ENCODE measurements at places on chromosomes 6 and 20.

DNA sequence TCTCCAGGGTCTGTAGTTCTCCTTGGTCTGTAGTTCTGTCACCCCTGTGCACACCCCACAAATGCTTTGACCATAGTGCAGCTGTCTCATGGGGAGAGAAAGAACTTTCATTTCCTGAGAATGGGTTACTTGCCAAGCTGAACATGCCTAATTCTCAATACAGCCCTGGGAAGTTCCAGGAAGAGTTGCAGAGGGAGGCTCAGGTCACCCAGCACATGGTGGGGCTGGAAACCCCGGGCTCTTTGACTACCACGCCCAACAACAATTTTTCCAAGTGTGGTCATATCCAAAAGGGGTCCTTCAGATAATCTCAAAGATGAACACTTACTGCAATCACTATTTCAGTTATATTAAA, 2.2 kb upstream of the PTPRA start:
- no peak for DNase-seq

DNA sequence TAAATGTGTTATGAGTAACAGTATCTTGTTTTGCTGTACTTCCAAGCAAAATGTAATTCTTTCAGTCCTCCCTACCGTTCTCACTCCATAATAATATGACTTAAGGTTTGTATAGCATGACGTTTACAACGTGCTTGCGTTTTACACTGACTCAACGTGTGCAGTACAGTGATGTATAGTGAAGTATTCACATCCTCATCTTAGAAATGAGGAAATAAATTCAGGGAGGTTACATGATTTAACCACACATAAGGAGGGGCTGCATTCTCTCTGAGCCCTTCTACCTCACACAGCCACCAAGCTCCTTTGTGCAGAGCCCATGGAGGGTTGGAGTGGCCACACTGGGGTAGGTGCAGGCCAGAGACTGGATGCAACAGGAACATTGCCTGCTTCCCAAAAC, 164.5 kb downstream of the MTHFD1L start:
- no peak for DNase-seq

- peak; percentile 68 for DNase-seq
Measured at GRCh38 chr6:112429226-112429625, 82.1 kb downstream of the RFPL4B start.

GRCh38 chr6:97275804-97276203, 7.2 kb downstream of the MMS22L start:
- no peak for DNase-seq

GRCh38 chr6:91982559-91982958, 1395.7 kb upstream of the MAP3K7 start:
- DNase-seq = no peak

DNA sequence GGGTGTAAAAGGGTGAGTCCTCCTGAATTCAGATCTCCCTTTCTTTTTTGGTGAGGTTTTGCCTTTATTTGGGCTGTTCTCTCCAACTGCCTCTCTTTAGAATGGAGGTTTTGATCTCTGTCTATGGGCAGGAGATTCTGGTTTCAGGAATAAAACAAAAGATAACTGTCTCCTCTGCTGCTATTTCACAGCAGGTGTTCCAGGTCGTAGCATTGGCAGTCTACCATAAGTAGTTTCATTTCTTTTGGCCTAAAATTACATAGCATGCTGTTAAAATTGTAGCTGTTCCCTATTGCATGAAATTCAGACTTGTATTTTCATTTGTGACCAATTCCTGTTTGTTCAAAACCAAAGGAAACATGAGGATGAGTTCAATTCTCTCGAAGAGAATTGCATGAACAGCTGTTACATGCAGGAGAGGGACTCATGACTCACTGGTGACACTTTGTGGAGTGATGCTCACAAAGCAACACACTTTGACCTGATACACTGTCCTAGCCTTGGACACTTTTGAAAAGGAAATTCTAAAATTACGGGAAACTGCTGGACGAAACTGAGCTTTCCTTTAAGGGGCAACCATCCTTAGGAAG, 76.8 kb upstream of the SIRPG start:
- DNase-seq = no peak

DNA sequence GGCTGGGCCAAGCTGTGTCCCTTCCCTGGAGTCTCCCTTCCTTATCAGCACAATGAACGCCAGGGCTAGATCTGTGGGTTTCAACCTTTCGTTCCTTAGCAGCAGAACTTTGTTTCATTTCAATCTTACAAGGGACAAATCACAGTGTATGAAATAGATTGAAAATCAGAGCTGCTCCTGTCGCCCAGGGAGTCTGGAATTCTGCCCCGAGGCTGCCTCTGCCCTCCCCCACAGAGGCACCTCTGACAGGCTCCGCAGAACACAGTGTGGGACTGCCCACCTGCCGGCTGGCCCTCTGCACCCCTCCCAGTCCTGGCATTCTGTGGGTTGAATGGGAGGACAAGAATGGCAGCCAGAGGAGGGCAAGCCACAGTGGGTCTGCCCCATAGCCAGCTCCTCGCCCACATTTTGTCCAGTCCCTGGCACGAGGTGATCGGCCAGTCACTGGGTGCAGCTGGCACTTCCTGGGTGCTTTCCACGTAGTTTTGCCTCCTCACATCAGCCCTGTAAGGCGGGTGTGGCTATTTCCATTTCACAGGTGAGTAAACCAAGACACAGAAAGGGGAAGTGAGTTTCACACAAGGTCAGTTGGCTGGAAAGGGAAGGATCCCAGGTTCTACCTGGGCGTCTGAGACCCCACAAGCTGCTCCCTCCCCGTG, 26.1 kb downstream of the MANBAL start:
- DNase-seq = no peak

DNA sequence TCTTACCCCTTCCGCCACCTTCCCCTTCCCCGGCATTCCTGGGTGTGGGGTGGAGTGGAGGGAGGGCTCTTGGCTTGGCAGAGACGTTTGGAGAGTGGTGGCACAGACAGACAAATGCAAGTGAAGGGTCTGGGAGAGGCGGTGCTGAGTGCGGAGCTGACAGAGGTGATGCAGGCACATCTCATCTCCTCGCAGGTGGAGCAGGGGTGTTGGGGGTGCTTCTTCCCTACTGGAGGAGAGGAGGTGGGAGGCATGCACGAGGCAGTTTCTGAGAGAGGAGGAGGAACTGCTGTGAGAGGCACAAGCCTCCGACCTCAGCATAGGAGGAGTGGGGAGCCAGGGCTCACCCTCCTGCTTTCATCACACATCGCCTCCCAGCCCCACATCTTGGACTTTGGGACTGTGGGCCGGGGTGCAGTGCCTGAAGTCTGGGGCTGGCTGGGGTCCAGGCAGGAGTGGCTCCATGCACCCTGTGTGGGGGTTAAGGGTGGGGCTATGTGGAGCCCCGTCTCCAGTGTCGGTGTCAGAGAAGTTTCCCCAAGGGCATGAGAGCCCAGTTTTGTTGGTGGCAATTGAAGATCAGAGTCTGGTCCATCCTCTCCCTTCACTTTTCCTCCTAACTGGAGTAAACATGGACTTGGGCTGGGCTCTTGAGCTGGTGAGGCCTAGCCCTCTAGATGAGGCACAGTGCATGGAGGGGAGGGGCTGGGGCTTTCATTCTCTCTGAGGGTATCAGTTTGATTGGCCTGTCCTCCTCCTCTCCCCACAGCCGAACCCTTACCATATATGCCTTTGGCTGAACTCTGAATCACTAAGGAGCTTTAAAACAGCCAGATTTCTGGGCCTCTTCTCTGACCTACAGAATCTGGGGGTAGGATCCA, 20.2 kb upstream of the SLC22A7 start:
- no peak for DNase-seq

DNA sequence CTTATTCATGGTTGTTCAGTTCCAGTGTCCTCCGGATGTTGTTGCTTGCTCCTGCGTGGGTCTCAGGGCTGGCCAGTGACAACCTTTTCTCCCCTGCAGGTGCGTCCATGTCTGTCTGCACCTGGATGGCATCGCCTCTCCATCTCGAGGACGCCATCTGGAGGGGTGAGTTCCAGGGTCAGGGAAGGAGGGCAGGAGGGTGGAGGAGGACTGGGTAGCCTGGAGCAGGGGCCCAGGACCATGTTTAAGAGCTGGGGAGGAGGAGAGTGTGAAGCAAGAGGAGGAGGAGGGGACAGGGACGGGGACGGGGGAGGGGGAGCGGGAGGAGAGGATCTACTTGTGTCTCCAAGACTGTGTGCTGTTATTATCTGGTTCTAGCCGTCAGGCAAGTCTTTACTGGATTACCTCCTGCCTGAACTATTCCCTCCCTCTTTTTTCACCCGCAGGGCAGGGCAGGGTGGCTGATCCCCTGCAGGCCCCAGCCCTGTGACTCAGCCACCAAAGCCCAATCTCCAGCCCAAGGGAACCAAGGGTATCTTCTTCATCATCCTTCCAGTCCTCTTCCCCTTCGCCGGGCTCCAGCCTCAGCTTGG, 32.2 kb upstream of the TULP1 start:
- peak; percentile 68 for DNase-seq

DNA sequence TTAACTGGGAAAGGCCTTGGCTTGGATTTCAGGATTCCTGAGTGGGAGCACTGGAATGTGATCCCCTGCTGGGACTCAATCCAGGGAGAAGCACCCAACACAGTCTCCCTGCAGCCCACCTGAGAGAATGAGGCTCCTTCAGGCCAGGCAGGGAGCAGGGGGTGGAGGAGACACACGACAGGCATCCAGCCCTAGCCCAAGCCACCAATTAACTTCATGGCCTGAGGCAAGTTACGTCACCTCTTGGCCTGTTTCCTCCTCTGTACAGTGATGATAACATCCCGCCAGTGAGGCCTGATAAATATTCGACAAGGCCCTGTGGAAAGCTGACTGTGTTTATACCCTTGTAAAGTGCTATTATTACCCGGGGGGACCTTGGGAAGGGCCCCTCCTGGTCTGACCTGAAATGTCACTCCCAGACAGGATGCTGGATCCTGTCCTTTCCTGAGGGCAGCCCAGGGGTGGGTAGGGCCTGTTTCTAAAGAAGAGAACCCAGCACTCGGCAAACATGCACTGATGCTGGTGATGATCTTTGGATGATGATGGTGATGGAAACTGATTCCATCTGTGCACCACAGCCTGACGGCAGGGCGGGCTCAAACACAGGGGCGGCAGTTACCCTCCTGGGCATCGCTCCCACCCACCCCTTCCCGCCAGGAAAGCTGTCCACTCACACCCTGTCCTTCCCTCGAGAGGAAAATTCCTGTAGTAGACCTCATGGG, 12.4 kb downstream of the FRS3 start:
- DNase-seq = peak; percentile 44

- DNase-seq = peak; percentile 80
Measured at GRCh38 chr6:111812060-111813038, 60.9 kb downstream of the FYN start.

GRCh38 chr6:167475947-167476346, 151.1 kb downstream of the TTLL2 start:
- DNase-seq = peak; percentile 85

GRCh38 chr6:125220712-125221111, 67.1 kb downstream of the TPD52L1 start:
- DNase-seq = no peak

- DNase-seq = no peak
Measured at GRCh38 chr20:41072190-41072863, 43.7 kb downstream of the TOP1 start.

DNA sequence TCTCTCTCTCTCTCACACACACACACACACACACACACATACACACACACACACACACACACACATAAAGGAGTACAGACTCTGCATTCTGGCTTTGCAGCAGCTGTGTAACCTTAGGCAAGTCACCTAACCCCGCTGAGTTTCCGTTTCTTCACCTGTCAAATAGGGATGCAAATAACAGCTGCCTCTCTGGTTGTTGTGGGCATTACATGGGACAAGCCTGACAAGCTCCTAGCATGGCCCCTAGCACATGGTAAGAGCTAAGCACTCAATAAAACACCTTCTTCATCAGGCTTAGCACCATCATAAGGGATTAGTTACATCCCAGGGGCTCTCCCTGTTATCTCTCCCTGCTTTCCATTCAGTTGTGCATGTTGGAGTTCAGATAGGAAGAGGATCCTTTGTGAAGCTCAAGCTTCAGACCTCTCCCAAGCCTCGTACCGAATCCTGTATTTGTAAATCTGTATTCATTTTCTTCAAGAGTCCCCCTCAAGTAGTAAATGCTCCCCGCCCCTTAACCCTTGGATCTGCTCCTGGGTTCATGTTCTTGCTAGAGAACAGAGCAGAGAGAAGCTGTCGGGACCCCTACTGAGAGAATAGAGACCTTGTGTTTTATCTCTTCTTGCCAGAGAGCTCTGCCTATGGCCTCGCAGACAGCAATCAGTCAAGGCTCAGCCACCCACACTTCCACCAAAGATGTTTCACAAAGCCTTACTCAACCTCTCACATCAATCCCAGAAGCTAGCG, 2.2 kb downstream of the SLC13A3 start:
- DNase-seq = peak; percentile 78

DNA sequence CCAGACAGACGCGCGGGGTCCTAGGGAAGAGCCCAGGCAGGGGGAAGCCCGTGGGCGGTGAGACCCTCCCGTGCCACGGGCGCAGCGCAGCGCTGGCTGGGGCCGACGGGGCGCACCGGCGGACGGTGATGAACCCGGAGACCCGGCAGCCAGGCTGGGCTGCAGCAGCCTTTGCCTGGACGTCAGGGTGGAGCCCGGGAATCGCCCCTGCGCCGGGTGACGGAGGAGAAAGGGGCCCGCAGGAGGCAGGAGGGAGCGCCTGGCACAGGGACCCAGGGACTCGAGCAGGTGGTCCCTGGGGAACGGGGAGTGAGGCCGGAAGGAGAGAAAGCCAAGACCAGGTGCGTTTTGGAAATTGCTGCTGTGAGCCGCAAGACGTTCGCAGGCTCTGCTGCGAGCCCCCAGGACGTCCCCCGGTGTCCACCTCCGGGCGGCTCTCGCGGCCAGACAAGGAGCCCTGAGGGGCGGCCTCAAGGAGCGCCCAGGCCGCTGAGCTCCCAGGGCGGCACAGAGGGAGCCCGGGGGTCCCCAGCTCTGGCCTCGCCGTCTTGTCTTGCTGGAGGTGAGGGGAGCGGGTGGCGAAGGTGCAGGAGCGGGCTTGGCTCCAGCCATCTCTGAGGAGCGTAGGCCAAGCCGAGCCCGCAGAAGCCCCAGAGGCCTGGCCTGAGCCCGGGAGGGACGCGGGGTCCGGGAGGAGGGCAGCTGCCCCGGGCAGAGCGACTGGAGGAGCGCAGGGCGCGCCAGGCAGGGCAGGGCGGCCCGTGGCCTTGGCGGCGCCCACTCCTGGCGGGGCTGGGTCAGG, 191.2 kb upstream of the PDE10A start:
- DNase-seq = peak; percentile 80

GRCh38 chr20:50445354-50446151, 64.6 kb upstream of the PTPN1 start:
- peak; percentile 87 for DNase-seq

- DNase-seq = no peak
Measured at GRCh38 chr20:6732001-6732447, 35.5 kb upstream of the BMP2 start.

GRCh38 chr6:53567701-53568100, 22.8 kb upstream of the GCLC start:
- DNase-seq = no peak

DNA sequence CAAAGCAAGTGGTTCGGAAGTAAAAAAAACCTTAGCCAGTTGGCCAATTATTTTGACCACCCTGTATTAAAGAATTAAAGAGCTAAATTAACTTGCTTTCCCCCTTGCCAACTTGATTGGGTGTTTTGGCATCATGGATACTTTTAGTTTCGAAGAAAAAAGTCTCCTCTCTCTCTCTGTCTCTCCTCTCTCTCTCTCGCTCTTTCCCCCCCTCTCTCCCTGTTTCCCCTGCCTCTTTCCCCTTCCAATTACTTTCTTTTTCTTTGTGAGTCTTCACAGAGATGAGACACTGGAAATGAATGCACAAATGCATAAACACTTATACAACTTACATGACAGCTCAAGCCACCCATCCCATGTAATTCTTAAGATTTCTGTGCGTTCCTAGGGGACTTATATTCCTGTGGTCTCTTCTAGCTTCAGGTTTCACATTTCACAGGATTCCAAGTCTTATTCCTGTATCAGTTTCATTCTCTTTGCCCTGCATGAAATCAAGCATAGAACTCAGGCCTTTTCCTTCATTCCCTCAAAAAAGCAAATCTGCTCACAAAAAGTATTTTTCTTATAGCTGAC, 32.9 kb upstream of the EYA4 start:
- no peak for DNase-seq

All from endodermal cell (in vitro differentiated cells).